ENCODE measurements at places on chromosomes 11 and 22. TPM values are rescaled to one million over a fixed set of nuclear protein-coding genes. Genes with fewer than 3 reads are reported as not detected.

Gene PAK1
- 31.9 TPM for total RNA-seq

DNA sequence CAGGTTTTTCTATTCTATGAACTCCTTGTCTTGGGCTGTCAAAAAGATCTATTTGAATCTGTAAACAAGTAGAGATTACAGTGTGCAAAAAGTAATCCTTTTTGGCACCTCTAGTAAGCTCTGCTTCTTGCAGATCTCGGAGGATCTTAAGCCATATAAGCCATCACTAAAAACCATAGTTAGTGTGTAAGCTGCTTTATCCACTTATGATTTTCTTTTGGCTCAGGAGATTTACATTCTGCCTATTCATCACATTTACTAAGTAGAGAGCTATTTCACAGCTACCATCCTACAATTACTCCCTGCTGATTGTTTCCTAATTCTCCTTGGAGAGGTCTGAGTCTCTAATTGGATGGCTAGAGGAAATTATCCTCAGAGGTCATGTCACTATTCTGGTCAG lies 385.7 kb downstream of the AASDHPPT start:
- no peak for DNase-seq

Gene SCARF2
- 26.7 TPM for total RNA-seq

GRCh38 chr11:46686886-46687795 lies 13.3 kb downstream of the ARHGAP1 start:
- peak; percentile 84 for DNase-seq

DNA sequence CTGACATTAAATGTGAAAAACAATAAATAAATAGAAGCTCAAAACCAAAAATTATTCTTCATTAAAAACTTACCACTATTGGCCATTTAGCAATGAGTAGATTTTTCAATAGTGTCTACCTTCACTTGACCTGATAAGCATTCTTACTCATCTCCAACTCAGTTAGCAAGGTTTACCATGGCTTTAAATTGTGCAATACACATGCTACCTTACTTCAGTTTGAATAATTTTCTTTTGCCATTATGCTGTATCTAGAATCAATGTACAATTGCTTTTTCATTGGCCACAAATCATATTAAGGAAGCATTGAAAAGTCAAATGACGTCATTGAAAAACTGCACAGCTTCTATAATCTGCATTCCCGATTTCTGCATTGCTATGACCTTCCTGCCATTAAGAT lies 64.9 kb downstream of the SVIP start:
- no peak for DNase-seq

DNA sequence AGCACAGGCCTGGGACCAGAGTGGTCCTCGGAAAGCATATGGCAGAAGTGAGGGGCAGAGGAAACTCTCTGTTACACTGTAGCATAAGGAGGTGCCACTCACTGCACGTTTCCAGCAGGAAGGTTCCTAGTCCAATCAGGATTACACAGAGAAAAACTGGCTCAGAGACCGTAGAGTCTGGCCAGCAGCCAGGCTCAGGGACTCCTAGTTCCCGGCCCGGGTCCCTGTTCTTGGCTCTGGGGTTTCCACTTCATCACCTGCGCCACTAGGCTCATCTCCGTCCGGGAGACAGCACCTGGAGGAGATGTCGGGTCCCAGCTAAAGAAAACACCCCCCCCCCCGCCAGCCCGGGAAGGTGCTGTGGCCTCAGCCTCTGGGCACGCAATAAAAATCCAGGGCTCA lies 1.1 kb downstream of the TTLL12 start:
- DNase-seq = no peak

Gene WBP2NL
- 1.2 TPM for total RNA-seq

Gene RASSF7
- total RNA-seq = 2.1 TPM

DNA sequence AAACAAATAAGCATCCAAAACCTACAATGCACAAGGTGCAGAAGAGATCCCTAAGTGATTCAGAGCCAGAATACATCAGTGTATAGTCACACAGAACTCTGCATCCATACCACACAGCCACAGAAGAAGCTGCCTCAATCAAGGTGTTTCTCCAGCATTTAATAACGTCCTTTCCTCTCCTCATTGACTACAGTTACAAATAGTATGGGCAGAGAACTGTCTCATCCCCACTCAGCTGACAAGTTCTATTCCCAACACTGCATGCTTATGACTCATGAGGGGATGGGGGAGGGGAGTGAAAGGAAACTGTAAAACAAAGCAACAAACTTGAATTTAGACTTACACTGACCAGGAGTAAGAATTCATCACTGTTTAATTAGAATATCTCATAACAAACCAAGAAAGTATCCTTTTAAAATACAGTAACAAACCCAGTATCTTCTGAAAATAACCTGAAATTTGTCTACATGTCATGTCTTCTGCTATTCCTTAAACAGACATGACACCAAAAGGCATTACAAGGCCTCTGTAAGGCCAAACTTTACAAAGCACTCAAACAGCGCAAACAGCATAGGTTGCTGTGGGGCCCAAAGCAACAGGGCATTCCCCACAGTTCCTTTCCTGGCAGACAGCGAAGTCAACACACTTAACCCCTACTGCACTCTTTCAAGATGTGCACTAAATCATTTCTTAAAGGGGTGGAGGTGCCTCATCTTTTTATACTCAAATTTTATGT lies 29.3 kb downstream of the CELF1 start:
- no peak for DNase-seq

Gene UPK3A
- not detected for total RNA-seq

GRCh38 chr11:70314730-70315129 lies 44.2 kb downstream of the PPFIA1 start:
- DNase-seq = no peak

DNA sequence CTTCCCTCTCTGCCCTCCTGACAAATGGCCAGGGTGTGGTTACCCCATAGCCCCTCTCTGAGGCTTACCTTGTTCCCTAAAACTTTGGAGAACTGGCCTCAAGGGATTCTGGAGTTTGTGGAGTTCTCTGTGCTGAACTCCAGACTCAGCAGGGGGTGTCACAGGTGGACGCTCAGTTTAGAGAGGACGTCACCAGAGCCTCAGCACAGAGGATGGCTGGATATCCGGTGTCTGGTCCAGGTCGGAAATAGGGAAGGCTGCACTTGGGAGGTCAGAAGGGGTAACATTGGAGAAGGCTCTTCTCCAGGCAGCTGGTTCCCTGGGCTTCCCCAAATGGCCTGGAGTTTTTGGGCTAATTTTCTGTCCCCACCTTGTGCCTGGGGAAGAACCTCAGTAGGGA lies 64.2 kb downstream of the ADAMTS15 start:
- no peak for DNase-seq

Gene DCPS
- total RNA-seq = 14.3 TPM

- no peak for DNase-seq
Observed at GRCh38 chr11:19789835-19790710, 77.4 kb downstream of the NAV2 start.

DNA sequence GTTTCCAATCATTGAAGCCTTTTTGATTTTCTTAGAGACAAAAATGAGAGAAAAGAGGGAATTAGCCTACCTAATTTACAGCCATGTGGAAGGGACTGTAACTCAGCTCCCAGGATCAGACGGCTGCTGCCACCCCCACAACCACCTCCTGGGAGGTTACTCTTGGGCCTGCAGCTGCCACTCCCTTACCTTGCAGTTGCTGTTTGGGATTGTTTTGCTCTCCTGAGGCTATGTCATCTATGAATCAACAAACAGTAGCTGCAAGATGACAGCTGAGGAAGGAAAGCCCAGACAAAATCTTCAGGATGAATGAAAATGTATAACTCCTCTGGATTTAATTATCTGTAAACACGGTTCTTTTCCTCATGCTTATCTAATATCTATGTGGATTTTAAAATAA lies 28.0 kb upstream of the ZC3H12C start:
- no peak for DNase-seq

GRCh38 chr11:84247129-84247528 lies 961.0 kb upstream of the CCDC90B start:
- no peak for DNase-seq

GRCh38 chr11:131616481-131617140 lies 246.2 kb downstream of the NTM start:
- no peak for DNase-seq

- DNase-seq = no peak
Observed at GRCh38 chr11:44318369-44318768, 8.4 kb upstream of the ALX4 start.

GRCh38 chr11:132177106-132177505 lies 806.7 kb downstream of the NTM start:
- DNase-seq = no peak

Gene RFPL3
- not detected for total RNA-seq
